ENCODE measurements at places on chromosomes 3 and 15.
A peak's percentile ranks its signal among the peaks of the same experiment; 100 is the strongest.

GRCh38 chr15:74318376-74319137, 48.9 kb downstream of the CYP11A1 start:
- H3K4me1 ChIP-seq: peaks cover 20% of the 10 kb centered on the region
- no peaks in the 10 kb centered on the region for H3K36me3 ChIP-seq
- no peak overlapping the region for H3K4me3 ChIP-seq
- peak; percentile 23 for DNase-seq
- H3K27ac ChIP-seq: no peak overlapping the region
- H3K27me3 ChIP-seq: no peaks in the 10 kb centered on the region

DNA sequence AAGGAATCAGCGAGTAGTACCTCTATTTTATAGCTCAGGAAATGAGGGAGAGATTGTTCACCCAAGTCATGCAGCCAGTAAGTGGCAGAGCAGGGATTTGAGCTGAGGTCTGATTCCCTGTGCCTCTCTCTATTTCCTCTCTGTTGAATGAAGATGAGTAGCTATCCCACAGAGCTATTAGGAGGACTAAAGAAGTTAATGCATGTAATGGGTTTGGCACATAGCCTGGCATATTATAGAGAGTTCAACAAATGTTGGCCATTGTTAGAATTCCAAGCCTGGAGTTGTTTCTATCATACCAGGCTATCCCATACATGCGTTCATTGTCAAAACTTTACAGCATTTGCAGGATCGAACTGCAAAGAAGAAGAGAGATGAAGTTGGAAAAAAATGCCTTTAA, 21.8 kb upstream of the KLHL6 start:
- H3K4me1 ChIP-seq: peaks cover 20% of the 10 kb centered on the region
- H3K36me3 ChIP-seq: no peaks in the 10 kb centered on the region
- no peaks in the 10 kb centered on the region for H3K27me3 ChIP-seq
- H3K4me3 ChIP-seq: no peak overlapping the region

- H3K27me3 ChIP-seq: no peaks in the 10 kb centered on the region
- peaks cover 34% of the 10 kb centered on the region for H3K4me1 ChIP-seq
- H3K27ac ChIP-seq: no peak overlapping the region
- no peak for DNase-seq
Measured at GRCh38 chr3:31606453-31606852, 73.7 kb downstream of the STT3B start.

DNA sequence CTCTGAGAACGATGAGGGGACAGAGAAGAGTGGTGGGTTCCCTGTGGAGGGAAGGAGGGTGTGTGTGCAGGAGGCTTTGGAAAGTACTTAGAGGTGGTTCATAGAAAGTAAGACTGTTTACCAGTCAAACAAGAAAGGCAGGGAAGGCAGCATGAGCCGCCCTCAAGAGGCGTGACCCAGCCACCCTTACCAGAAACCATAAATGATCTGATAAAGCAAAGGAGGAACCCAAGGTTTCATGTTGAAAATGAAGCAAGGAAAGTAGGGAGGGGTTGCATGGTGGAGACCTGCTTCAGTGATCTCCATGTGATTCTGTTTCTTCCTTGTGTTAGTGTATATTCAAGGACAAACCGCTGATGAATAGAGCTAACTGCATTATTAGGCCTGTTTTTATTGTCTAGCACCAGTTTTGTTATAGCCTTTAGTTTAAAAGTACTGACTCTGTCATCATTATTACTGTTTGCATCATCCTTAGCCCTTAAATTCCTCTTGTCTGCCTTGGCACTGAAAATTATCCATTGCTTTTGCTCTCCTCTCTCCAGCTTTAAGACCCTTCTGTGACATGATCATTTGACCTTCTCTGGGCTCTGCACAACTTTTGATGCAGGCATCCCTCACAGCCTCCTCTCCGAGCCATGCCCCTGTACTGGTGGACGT, 96.1 kb downstream of the STAC start:
- no peak overlapping the region for H3K27ac ChIP-seq
- no peaks in the 10 kb centered on the region for H3K27me3 ChIP-seq
- no peaks in the 10 kb centered on the region for H3K36me3 ChIP-seq
- H3K4me3 ChIP-seq: no peak overlapping the region
- DNase-seq: no peak

DNA sequence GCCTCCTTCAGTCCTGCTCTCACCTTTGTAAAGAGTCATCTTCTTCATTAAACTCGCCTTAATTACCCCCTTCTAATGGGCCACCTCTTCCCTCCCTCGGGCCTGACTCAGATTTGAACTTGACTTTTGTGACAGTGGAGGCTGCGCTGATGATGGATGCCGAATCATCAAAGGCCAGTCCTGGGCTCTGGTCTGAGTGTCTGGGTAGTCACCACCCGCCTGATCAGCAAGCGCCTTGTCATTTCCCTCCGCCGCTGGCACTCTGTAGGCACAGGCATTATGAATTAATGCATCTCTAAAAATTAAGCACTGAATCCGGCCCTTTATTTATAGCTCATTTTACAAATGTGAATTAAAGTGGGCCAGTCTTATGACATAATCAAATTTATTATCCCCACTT, 116.7 kb upstream of the PROK2 start:
- H3K4me1 ChIP-seq: peaks cover 6% of the 10 kb centered on the region
- DNase-seq: no peak
- H3K4me3 ChIP-seq: no peak overlapping the region
- H3K27me3 ChIP-seq: peaks cover 10% of the 10 kb centered on the region
- H3K27ac ChIP-seq: no peak overlapping the region
- no peaks in the 10 kb centered on the region for H3K36me3 ChIP-seq
